Thyroid gland (tissue), 4 donors: ENCODE measurements at places on chromosomes 12 and 14. TPM values are rescaled to one million over a fixed set of nuclear protein-coding genes. Genes with fewer than 3 reads are reported as not detected.

PRR4 gene
- total RNA-seq, result 8.1 TPM

BRI3BP gene
- 3.8 TPM for total RNA-seq

CATSPERB gene
- total RNA-seq, result 2.2 TPM

- DNase-seq, result no peak
These were observed 80.4 kb downstream of the VWF start for GRCh38 chr12:6044082-6044481.

DNA sequence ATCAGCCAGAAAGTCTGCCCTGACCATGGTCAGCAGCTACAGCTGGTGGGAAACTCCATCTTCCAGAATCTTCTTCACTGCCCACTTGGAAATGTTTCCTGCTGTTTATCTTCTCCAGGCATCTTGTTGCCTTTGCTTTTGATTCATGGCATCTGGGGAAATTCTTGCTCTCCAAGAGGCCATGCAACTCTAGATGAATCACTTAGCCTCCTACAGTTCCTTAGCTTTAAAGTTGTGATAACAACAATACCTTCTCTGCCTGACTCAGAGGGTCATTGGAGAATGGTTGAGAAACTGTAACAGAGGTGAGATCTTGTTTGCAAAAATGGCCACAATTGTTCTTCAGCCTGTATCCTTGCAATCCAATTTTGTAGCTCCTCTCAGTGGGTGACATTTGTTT is 121.0 kb upstream of the VRK1 start:
- DNase-seq, result no peak

DNA sequence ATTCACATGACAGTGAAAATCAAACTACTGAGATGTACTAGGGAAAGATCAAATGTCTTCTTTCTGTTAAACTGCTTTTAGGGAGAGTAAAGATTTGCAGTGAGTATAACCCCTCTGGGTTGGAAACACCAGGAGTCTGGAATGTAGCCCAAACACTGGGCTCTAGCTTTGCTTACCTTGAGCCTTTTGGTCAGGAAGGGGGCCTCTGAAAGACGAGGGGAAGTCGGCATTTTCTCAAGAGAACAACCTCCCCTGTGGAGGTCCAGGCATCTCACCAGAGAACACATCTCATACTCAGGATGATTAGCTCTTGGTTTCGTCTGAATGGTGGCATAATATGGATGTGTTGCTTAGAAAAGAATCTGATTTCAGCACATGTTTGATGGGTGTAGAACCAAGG is 169.0 kb downstream of the ZFP36L1 start:
- no peak for DNase-seq
